Neural progenitor cell (in vitro differentiated cells): ENCODE measurements at places on chromosomes 5 and 9. TPM values are rescaled to one million over a fixed set of nuclear protein-coding genes. Genes with fewer than 3 reads are reported as not detected.

GRCh38 chr5:16568875-16569580, 47.8 kb downstream of the RETREG1 start:
- DNase-seq, result no peak
- H3K36me3 ChIP-seq, result no peaks in the 10 kb centered on the region
- no peaks in the 10 kb centered on the region for H3K4me1 ChIP-seq
- H3K27ac ChIP-seq, result no peak overlapping the region
- H3K4me3 ChIP-seq, result no peak overlapping the region

DNA sequence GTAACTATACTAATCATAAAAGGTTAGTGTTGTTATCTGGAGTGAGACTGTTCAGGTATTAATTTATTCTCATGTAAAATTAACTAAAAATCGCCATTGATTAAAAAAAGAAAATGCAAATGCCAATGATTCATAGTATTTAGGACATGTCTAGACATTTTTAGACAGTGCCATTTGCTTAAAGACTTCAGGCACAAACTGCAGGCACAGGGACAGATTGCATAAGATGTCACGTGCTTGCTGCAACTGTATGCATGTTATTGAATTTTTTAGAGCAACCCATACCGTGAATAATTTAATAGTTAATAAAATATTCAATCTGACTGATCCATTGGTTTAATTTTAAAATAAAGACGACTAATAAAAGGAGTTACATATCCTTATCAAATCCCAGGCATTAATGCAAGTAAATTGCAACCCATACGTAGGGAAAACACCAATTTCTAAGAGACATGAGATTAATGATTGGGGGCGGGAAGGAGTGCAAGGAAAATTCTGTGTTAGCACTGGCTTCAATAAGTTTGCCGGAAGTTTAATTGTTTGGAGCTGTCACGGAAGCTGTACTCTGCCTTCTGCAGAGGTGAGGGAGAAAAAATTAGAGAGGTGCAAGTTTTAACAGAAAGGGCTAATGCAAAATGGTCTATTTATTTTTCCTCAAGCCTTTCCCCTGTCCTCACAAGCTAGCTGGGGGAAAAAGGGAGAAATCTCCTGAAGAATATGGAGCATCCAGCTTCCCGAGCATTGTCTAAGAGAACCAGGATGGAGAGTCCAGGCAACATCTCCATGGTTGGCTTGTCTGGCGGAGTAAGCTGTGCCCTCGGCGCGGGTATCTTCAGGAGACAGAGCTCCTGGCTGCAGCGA, 2.9 kb downstream of the EDIL3 start:
- H3K36me3 ChIP-seq, result no peaks in the 10 kb centered on the region
- H3K4me1 ChIP-seq, result peaks cover 6% of the 10 kb centered on the region
- H3K4me3 ChIP-seq, result peak overlapping the region; percentile 57
- no peak for DNase-seq
- H3K27ac ChIP-seq, result no peak overlapping the region

DNA sequence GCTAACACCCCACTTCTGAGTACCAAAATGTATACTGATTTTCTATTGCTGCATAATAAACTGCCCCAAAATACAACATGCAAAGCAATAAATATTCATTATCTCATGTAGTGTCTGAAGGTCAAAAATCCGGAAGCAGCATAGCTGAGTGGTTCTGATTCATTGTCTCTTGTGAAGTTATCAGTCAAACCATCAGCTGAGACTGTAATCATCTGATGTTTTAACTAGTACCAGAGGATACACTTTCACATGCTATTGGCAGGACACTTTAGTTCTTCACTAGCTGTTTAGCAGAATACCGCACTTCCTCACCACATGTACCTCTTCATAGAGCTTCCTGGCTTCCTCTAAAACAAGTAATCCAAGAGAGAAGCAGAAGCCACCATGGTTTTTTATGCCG, 12.7 kb upstream of the TMEM161B start:
- H3K27me3 ChIP-seq, result no peaks in the 10 kb centered on the region
- no peak overlapping the region for H3K4me3 ChIP-seq
- peaks cover 3% of the 10 kb centered on the region for H3K36me3 ChIP-seq
- DNase-seq, result no peak
- no peaks in the 10 kb centered on the region for H3K4me1 ChIP-seq

DNA sequence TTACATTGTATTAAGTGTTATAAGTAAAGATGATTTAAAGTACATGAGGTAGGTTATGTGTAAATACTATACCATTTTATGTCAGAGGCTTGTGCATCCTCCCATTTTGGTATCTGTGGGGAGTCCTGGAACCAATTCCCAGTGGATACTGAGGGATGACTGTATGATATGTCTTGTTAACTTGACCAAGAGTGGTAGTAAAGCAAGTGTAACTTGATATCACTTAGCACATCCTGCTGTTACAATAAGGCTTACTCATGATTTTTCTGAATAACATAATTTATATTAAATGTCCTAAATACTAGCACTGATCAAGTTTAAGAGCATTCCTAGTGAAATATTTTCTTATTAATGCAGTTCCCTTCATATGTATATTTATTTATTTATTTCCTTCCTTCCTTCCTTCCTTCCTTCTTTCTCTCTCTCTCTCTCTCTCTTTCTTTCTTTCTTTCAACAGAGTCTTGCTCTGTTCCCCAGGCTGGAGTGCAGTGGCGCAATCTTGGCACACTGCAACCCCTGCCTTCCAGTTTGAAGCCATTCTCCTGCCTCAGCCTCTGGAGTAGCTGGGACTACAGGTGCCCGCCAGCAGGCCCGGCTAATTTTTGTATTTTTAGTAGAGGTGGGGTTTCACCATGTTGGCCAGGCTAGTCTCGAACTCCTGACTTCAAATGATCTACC, 7.5 kb downstream of the NDFIP1 start:
- H3K4me3 ChIP-seq, result no peak overlapping the region
- H3K27me3 ChIP-seq, result no peaks in the 10 kb centered on the region
- H3K4me1 ChIP-seq, result no peaks in the 10 kb centered on the region

- H3K4me3 ChIP-seq, result no peak overlapping the region
- no peak for DNase-seq
- H3K4me1 ChIP-seq, result no peaks in the 10 kb centered on the region
- H3K36me3 ChIP-seq, result no peaks in the 10 kb centered on the region
These were observed 294.1 kb upstream of the SMC2 start for GRCh38 chr9:103799959-103800358.

DNA sequence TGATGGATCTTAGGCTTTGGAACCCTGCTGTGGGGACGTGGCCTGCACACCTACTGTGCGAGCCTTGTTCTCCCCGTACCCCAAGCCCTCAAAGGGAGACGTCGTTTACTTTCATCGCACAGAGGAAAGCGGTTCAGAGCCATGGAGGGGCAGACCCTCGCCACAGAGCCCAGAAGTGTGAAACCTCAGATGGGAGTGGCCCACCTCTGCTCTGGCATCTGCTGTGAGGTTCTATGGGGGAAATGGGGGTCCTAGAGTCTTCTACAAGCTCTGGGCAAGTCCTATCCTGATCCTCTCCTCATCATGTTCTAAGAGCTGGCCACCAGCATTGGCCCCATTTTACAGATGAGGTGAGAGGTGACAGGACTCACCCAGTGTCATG, 3.7 kb upstream of the RNF44 start:
- peaks cover 22% of the 10 kb centered on the region for H3K4me1 ChIP-seq
- no peak overlapping the region for H3K27ac ChIP-seq
- DNase-seq, result no peak
- no peaks in the 10 kb centered on the region for H3K36me3 ChIP-seq

GRCh38 chr5:113187906-113188305, 211.3 kb downstream of the DCP2 start:
- no peak for DNase-seq
- no peaks in the 10 kb centered on the region for H3K36me3 ChIP-seq
- H3K27ac ChIP-seq, result no peak overlapping the region

DNA sequence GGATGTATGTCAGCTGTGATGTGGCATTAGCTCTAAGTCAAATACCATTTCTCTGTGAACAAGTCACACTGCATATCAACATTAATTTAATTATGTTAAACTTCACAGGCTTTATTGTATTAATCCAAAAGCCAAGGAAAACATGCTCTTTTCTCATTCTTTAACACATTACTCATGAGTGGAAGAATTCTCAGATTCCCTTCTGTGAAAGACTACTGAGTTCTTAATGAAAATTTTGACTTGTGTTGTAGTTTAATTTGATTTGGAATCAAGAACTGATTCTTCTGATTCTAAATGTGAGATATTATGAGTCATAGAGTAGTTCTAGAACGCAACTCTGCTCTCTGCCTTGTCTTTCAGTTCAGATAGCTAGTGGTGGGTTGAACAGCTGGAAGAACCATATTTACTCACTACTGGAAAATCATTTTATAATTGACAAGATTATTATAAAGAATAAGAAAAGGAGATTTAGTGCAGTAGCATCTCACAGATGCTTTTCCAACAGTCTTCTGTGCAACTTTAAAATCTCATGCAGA, 90.6 kb downstream of the VCAN start:
- H3K36me3 ChIP-seq, result no peaks in the 10 kb centered on the region
- H3K27ac ChIP-seq, result peak overlapping the region; percentile 71
- DNase-seq, result no peak
- no peaks in the 10 kb centered on the region for H3K27me3 ChIP-seq

DNA sequence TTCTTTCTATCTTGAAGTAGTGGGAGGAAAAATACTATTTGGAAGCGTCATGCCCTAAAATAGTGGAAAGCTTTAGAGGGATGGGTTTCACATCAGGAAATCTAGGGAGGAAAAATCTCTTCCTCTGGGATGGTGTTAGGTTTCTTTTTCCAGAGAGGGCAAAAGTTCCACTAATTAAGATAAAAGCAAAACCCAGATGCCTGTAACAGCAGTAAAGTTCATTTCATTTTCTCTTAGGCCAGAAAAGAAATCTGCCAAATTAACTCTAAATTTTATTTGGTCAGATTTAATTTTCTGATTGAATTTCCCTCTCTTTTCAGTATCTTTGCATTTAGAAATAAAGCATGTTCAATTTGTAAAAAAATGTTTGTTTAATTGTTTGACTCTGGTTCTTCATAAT, 88.8 kb downstream of the LURAP1L start:
- H3K4me1 ChIP-seq, result peaks cover 6% of the 10 kb centered on the region
- no peaks in the 10 kb centered on the region for H3K27me3 ChIP-seq
- H3K4me3 ChIP-seq, result no peak overlapping the region
- H3K27ac ChIP-seq, result no peak overlapping the region
- DNase-seq, result no peak
- H3K36me3 ChIP-seq, result no peaks in the 10 kb centered on the region

Gene PCDHA12
- 3.4 and 5.9 TPM in 2 replicates for total RNA-seq

Gene ALAD
- total RNA-seq, result 17.4 and 20.8 TPM in 2 replicates
